ENCODE measurements at places on chromosomes 16 and 17. TPM values are rescaled to one million over a fixed set of nuclear protein-coding genes. Genes with fewer than 3 reads are reported as not detected.

The ZG16B gene
- total RNA-seq = 3.7 TPM

The ALDH3A2 gene
- total RNA-seq = 279 TPM

The LASP1 gene
- total RNA-seq = 140 TPM

The PRAC1 gene
- not detected for total RNA-seq

The TLCD3B gene
- 0.11 TPM for total RNA-seq

The NPIPB6 gene
- total RNA-seq = not detected

The CD68 gene
- 116 TPM for total RNA-seq

The SOX8 gene
- total RNA-seq = 0.91 TPM

The HOXB3 gene
- total RNA-seq = not detected

The GABARAP gene
- 440 TPM for total RNA-seq

The CD300H gene
- total RNA-seq = not detected

The GAS2L2 gene
- total RNA-seq = not detected

The NPIPA3 gene
- total RNA-seq = 0.22 TPM

The TLCD2 gene
- 5.3 TPM for total RNA-seq

The SBK1 gene
- not detected for total RNA-seq

The TBC1D3 gene
- not detected for total RNA-seq

The LRRC46 gene
- total RNA-seq = 0.13 TPM
